ENCODE measurements at places on chromosomes 3 and 15.
A peak's percentile ranks its signal among the peaks of the same experiment; 100 is the strongest.

DNA sequence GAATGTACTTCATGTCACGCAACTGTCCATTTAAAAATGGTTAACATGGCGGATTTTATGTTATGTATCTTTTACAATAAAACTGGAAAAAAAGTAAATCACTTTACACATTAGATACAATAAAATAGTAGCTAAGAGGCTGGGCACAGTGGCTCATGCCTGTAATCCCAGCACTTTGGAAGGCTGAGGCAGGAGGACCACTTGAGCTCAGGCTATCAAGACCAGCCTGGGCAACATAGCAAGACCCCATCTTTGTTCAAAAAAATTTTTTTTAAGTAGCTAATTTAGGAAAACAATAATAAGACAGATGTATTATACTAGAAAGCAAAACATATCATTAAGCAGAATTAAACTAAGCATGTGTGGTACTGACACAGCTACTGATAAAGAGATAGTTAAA is 11.5 kb downstream of the RNF168 start:
- no peak for DNase-seq

GRCh38 chr3:87810452-87811016 is 248.3 kb downstream of the CGGBP1 start:
- no peak for DNase-seq

DNA sequence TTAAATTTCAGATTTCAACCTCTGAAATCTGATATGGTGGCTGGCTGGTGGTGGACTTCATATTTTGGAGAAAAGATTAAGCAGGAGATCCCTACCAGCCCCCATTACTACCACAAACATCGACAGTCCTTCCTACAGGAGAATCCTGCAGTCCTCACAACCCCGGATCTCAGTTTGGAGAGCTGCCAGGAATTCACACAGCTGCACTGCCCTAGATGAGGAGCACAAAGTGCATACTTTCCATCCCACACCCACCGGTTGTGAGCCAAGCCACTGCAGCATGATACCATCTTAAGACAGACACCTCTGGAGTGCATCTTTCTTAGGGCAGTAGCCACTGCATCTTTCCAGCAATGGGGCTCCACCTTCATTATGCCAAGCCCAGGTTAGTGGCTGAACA is 185.5 kb upstream of the GPR149 start:
- DNase-seq = no peak

GRCh38 chr3:141603473-141604035 is 116.7 kb downstream of the RASA2 start:
- no peak for DNase-seq

DNA sequence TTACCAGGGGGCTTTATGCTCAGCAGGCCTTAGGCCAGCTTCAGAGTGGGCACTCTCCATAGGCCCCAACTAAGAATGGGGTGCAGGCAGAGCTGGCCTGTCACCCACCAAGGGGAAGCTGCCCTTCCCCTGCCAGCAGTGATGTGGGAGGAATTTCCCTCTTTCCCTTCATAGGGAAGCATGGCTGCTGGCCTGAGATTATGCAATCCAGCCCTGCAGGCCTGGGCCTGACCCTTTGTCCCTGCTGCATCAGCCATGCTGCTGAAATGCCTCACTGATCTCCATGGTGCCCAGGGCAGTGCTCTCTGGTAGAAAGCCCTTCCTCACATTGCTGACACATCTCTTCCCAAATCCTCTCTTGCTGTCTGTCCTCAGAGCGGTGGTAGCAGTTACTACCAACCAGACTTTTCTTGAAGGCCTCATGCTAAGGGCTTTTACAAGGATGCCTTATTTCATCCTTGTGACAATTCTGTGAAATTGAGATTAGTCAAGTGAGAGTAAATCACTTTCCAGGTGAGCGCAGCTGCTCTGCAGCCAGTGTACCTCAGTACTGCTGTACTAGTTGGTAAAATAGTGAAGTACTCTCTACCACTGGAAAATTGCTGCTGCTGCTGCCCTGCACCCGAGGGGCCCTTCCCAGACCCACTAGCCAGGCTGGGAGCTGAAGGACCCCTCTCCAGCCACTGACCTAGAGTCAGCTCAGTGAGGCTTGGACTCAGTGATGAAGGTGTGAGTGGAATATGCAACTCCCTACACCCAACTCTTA is 33.8 kb downstream of the MRAS start:
- DNase-seq = no peak

DNA sequence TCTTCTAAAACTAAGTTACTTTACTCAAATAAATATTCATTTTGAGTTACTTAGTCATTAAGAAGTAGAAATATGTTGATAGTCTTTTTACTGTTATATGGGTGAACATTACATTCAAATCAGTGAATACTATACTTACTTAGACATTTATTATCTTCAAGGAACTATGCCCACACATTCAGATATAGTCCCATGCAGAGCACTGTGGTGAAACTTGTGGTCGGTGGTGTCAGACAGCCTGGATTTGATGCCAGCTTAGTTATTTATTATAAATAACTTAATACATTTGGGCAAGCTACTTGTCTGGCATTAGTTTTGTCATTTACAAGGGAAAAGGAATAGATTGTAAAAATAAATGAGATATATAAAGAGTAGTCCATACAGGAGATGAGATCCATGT is 149.5 kb downstream of the RAP2B start:
- no peak for DNase-seq

DNA sequence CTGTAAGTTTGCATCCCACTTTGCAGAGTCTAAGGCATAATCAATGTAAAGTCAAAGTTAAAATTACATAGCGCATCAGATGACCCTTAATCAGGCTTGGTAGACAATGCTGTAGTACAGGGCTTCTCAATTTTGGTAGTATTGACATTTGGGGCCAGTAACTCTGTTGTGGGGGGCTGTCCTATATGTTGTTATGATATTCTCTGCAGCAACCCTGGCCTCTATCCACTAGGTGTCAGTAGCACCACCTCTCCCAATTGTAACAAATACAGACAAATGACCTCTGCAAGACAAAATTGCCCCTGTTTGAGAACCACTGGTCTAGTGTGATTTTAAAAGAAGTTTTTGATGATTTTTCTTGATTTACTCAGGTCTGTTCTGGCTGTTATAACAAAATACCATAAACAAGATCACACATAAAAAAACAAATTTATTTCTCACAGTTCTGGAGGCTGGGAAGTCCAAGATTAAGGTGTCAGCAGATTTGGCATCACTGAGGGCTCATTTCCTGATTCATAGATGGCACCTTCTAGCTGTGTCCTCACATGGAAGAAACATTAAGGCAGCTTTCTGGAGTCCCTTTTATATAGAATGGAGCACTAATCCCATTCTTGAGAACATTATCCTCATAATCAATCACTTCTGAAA is 37.6 kb upstream of the SLC9A9 start:
- DNase-seq = peak; percentile 7

- DNase-seq = no peak
Observed at GRCh38 chr3:76938962-76939361, 100.9 kb upstream of the ROBO2 start.

GRCh38 chr3:42999212-42999611 is 20.1 kb downstream of the GASK1A start:
- no peak for DNase-seq

DNA sequence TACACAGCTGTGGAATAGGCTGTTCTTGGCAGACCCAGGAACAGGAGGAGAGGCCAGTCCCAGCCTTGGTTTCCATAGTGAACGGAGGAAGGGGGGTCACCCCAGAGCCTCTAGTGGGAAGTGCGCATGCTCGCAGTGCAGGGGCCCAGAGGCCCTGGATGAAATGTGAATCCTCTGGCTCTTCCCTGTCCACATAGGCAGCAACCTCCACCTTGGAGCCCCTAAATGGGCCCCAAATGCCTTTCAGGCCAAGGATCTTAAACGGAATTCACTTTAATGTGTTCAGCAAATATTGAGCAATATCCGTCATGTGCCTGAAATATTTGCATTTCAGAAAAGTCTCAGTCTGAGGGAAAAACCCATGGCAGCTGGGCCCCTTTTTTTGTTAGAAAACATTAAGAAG is 3.3 kb upstream of the NDN start:
- peak; percentile 65 for DNase-seq

DNA sequence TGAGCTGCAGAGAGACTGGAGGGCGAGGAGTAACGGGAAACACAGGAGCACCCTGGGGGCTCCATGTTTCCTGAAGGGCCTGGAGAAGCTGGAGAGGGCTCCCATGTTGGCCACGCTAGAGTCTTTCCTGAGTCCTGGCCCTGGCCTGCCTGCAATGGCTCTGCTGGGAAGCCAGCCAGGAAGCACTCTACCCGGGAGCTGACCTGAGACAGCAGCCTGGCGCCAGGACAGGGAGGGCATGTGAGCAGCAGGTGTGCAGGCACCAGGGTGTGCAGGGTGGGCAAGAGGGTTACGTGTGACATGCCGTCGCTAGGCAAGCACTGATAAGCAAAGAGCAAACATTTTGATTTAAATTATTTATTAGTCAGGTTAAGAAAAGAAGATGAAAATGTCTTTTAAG is 301.4 kb downstream of the OCA2 start:
- no peak for DNase-seq

DNA sequence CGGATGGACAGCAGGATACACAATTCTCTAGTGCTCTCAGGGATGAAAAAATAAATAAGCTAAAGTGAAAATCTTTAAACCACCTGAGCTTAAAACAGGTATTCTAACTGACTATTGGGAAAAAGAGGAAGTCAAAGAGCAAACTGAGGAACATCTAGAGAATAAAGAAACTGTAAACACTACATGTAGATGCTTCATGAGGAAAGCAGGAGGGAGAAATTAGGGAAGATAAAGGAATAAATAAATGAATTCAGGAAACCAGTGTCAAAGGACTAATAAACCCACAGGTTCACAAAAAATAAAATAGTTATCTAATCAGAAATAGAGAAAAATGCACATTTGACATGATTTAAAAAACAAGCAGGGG is 525 bp upstream of the MCCC1 start:
- DNase-seq = no peak

DNA sequence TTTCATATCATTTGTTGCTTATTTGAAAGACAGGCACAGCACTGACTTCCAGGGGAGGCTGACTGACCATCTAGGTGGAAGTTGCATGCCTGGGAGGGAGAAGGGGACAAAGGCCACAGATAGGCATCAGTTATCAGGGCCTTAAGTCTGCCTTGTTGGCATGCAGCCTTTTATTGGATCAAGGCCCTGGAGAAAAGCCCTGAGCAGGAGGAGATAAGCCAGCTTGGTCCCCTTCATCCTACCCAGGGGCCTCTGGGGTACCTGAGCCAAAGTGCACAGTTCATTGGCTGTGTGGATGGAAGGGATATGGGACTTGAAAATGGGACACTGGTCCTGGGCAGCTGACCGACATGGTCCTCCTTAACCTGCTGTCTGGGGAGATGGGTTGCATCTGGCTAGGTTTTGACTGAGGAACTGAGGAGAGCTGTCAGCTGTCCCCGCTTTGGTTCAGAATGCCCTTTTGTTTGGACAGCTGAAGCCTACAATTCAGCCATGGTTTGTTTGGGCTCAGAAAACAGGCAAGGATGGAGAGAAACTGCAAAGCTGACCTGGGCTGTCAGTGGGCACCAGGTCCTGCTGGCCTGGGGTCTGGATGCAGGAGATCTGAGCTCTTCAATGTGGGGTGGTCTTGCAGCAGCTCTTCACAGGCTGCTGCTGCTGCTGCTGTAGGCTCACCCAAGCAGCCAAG is 60.0 kb downstream of the FLNB start:
- DNase-seq = no peak

GRCh38 chr15:88841236-88841635 is 38.0 kb downstream of the ACAN start:
- no peak for DNase-seq

- DNase-seq = no peak
Observed at GRCh38 chr3:87413814-87414213, 137.4 kb upstream of the POU1F1 start.

- no peak for DNase-seq
Observed at GRCh38 chr15:60553163-60553562, 74.2 kb upstream of the ICE2 start.

Measured in nephron progenitor cell (in vitro differentiated cells).